Hypothalamus (tissue), 51 donors: ENCODE measurements at places on chromosomes 2 and 18.

GRCh38 chr18:33578518-33579348, 714 bp downstream of the ASXL3 start:
- no peak for DNase-seq

DNA sequence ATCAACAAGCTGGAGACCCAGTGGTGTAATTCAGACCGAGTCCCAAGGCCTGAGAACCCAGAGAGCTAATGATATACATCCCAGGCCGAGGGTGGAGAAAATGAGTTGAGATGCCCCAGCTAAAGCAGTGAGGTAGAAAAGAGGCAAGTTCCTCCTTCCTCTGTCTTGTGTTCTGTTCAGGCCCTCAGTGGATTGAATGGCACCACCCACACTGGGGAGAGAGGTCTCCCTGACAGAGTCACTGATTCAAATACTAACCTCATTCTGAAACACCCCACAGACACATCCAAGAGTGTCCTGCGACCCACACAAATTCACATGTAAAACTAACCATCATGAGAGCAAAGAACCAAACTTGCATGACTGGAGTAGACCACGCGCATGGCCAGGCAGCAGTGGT, 215.3 kb downstream of the ANAPC1 start:
- DNase-seq, result no peak

DNA sequence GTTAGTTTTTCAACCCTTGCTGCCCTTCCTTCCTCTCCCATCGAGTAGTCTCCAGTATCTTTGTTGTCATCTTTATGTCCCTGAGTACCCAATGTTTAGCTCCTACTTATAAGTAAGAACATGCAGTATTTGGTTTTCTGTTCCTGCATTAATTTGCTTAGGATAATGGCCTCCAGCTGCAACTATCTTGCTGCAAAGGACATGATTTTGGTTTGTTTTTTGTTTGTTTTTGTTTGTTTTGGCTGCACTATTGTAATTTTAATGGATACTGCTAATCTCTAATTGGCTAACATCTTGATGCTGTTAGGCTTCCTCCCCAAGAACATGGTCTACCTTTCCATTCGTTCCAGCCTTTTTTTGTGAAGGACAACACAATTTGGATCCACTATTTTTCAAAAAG, 31.2 kb upstream of the HNRNPLL start:
- no peak for DNase-seq

DNA sequence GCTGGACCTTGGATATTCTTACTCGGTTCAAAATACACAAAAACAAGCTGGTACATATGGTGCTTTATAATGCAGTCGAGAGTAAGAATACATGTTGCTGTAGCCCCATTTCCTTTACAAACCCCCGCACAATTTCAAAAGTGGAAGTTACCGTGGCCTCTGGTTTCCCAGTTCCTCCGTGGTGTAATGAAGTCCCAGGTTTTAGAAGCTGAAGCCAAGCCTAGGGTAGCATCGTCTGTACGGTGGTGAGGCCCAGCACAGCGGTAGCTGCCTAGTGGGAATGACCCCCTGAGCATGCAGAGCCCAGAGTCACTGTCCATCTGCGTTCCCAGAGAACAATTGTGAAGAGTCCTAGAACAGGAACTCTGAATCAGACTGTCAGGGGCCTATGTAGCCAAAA, 171.8 kb downstream of the ASXL3 start:
- DNase-seq, result no peak

GRCh38 chr2:9773903-9774239, 69.4 kb upstream of the TAF1B start:
- DNase-seq, result no peak

GRCh38 chr2:45610281-45611019, 617 bp downstream of the SRBD1 start:
- peak; percentile 86 for DNase-seq

GRCh38 chr18:574149-574860, 5.9 kb upstream of the CETN1 start:
- no peak for DNase-seq

GRCh38 chr2:208118918-208119317, 5.4 kb downstream of the CRYGD start:
- no peak for DNase-seq

GRCh38 chr2:221322741-221323140, 249.4 kb downstream of the EPHA4 start:
- no peak for DNase-seq

- no peak for DNase-seq
These were observed 725 bp downstream of the SLC66A2 start for GRCh38 chr18:79950515-79951341.

GRCh38 chr18:60596928-60597327, 224.4 kb upstream of the MC4R start:
- DNase-seq, result no peak

DNA sequence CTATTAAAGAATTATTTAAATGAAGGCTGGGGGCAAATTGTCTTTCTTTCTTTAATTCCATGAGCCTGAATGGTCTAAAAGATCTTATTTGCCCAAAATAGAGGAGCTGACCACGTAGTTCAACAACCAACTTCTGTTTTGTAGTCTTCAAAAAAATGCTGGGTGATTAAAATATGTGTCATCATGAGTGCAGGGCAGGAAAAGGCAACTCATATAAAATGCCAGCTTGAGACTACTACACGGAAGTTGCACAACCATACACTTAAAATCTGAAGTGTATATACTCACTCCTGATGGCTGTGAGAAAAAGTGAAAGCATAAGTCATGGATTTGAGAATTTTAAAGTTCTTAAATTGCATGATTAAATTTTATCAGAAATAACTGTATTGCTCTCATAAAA, 210.9 kb downstream of the DYM start:
- no peak for DNase-seq

DNA sequence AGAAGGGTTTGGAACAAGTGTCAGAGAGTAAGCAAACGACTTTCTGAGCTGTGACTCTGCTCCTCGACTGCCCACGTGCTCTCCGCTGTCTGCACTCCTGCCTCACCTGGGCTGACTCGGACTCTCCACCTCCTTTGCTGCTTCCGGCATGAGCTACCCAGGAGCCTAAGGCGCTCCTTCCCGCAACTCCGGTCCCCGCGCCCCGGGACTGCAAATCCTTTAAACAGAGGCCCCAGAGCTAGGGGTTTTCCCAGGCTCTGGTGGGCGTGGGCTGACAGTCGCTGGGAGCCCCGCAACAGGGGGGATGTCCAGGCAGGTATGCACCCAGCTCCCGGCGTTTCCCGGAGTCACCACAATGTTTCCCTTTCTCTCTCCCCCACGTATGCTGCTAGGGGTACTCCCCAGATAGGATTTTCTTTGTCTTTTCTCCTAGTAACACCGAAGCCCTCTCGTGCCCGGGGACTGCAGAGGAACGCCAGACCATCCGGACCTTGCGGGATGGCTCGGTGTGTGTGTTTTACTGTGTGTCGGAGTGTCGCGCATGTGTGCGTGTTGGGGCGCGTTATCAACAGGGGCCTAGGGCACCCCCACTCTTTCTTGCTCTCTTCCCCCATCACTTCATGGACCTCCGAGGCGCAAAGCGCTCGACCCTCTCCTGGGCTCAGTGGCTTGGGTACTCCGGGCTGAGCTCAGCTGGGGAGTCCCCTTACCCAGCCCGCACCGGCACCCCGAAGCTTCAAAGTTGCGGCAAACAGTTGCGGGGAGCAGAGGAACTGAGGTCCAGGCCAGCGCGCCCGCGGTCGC, 691 bp upstream of the THSD7B start:
- DNase-seq, result no peak
